ENCODE measurements at places on chromosomes 16 and 17.

DNA sequence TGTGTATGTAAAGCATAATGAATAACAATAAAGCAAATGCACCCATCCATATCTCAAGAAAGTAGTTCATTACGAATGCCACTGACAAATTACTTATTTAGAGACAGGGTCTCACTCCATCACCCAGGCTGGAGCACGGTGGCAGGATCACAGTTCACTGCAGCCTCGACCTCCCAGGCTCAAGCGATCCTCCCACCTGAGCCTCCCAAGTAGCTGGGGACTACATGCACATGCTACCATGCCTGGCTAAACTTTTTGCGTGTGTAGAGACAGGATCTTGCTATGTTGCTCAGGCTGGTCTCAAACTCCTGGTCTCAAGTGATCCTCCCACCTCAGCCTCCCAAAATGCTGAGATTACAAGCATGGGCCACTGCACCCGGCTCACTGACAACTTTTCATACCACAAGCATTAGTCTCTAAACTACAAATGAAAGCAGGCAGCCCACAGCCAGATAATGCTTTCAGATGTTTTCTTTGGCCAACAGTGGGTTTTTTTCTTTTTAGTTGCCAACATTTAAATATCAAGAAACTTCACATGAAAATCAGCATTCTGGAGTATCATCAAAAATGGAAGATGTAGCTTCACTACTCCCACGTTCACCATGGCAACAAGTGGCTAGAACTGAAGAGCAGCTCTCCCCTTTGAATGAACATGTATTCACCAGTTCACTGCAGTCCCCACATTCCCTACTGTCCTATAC is 7.7 kb downstream of the ARHGAP17 start:
- no peak for DNase-seq

GRCh38 chr17:32927724-32928585 is at the start of gene TMEM98:
TSS of gene TMEM98 (plus strand) at chr17:32928153. CDS start at chr17:32931529, 3,376 bp downstream.
- DNase-seq = no peak

DNA sequence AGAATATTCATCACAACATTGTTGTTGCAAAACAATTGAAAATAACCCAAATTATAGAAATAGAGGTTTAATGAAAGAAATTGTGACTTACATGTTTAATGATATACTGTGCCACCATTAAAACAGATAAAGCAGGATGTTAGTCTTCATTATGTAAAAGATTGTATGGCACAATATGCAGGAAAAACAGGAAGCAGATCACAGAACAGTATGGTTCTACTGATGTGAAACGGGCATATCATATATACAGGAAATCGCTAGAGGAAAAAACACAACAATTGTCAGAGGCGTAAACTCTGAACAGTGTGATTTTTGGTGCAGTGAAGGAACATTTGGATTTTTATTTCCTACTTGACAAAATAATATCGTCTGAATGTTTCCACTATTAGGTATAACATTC is 22.0 kb downstream of the OR3A1 start:
- DNase-seq = no peak

GRCh38 chr17:76934561-76935320 is 66.5 kb downstream of the MGAT5B start:
- no peak for DNase-seq

- DNase-seq = no peak
These were observed 21.4 kb downstream of the MPRIP start for GRCh38 chr17:17063546-17064122.

DNA sequence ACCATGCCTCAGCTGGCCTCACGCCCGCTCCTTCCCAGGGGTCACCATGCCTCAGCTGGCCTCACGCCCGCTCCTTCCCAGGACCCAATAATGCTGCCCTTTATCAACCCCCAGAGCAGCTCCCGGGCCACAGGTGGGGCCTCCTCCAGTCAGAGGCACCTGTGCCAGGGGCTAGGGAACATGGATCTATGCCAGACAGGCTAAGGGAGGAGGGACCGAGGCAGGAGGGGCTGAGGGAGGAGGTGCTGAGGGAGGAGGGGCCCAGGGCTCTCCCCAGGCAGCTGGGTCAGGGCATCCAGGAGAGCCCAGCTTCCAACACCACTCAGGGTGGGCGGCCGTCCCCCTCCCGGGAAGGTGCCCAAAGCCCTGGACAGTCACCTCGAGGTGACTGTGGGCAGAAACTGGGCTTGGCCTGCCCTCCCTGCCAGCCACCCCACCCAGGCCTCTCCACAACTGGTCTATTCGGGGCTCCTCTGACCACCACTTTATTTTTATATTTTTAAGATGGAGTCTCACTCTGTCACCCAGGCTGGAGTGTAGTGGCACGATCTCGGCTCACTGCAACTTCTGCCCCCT is 19.4 kb downstream of the UTS2R start:
- DNase-seq = no peak

GRCh38 chr17:62109378-62109902 is 44.4 kb upstream of the MED13 start:
- peak; percentile 12 for DNase-seq

GRCh38 chr16:9302072-9302471 is 210.6 kb downstream of the HAPSTR1 start:
- no peak for DNase-seq
